ENCODE measurements at places on chromosomes 11 and 22.
A peak's percentile ranks its signal among the peaks of the same experiment; 100 is the strongest.

- DNase-seq = no peak
These were observed 48.9 kb downstream of the PHF21A start for GRCh38 chr11:46072172-46072964.

DNA sequence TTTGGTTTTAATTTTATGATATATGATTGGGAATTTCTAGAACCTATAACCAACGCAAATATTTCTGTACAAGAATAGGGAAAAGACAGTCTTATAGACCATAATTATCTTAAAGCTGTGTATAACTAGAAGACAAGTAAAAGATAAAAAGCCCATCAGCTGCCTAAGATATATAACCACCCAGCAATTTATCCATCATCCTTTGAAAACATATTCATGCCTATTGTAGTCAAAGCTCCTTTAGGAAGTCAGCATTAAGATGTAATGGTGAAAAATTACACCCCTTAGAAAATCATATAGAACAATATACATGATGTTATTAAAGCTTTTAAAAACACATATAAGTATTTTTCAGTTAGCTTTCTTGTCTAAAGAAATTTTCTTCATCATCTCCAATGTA, 46.4 kb downstream of the ELP4 start:
- DNase-seq = no peak

- DNase-seq = no peak
These were observed 5.9 kb downstream of the OOSP1 start for GRCh38 chr11:59943997-59944714.

- no peak for DNase-seq
These were observed 47.6 kb downstream of the SMIM38 start for GRCh38 chr11:69203381-69203780.

DNA sequence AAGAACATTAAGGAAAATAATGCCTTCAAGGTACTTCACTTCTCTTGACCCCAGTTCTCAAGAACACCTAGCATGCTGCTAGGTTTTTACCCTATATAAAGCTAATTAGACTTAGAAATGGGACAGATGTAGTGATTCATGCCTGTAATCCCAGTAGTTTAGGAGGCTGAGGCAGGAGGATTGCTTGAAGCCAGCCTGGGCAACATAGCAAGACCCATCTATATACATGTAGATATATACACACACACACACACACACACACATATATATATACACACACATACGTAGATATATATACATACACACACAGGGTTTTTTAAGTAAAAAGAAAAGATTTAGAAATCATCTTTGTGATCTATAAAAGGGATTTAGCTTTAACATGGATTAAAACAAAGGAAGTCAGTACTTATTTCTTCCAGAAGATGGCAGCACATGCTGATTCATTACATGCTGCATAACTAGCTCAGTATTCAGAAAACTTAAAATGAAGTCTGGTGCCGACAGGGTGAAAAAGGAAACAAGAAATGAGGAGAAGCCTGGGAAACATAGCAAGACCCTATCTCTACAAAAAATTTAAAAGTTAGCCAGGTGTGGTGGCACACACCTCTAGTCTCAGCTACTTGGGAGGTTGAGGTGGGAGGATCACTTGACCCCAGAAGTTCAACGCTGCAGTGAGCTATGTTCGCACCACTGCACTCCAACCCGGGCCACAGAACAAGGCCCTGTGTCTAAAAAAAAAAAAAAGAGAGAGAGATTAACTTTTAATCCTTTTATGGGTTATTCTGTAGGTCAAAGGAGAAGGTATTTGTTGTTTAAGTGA, 28.5 kb upstream of the RBX1 start:
- peak; percentile 23 for DNase-seq

GRCh38 chr22:39487826-39488520, 14.1 kb upstream of the MIEF1 start:
- DNase-seq = no peak

DNA sequence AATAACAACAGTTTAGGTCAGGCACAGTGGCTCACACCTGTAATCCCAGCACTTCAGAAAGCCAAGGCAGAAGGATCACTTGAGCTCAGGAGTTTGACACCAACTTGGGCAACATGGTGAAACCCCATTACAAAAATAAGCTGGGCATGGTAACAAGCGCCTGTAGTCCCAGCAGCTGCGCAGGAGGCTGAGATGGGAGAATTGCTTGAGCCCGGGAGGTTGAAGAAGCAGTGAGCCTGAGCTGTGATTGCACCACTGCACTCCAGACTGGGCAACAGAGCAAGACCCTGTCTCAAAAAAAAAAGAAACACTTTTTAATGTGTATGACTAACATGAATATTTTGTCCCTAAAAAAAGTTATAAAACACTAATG, 24.5 kb upstream of the TFIP11 start:
- DNase-seq = no peak

All from HL-60 (cell line).